Renal cortical epithelial cell (primary cell): ENCODE measurements at places on chromosomes 11 and 22.

GRCh38 chr22:31872209-31872608 lies 72.1 kb upstream of the YWHAH start:
- peak; percentile 5 for DNase-seq

GRCh38 chr11:74487875-74488274 lies 5.6 kb downstream of the LIPT2 start:
- DNase-seq: no peak

DNA sequence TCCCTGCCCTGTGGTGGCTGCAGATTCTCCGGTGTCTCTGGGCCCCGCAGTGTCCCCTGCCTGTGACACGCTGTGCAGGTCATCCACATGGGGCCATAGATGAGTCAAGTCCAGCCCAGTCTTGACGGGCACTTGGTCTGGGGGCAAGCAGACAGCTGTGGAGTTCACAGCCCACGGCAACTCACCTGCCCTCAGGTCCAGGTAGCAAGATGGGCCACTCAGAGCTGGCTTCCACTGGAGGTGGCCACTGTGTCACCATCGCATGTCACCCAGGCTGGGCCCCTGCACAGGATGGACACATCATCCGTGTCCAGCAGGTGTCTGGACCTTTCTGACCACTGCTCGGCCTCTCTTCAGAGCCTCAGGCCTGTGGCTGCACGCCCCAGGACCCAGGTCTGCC lies 109.9 kb downstream of the CACNA1I start:
- no peak for DNase-seq

DNA sequence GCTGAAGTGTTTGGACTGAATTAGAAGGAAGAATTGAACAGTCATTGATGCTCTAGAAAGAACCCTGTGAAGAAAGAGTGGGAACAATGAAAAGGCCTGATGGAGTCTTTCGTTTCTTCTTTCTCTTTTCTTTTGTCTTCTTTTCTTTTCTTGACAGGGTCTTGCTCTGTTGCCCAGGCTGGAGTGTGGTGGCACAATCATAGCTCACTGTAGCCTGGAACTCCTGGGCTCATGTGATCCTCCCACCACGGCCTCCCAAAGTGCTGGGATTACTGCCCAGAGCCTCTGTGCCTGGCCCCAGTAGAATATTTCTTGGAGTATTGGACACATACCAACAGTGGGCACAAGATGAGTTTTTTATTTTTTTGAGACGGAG lies 1.1 kb downstream of the FEN1 start:
- no peak for DNase-seq
